ENCODE measurements at places on chromosomes 5 and 9.

DNA sequence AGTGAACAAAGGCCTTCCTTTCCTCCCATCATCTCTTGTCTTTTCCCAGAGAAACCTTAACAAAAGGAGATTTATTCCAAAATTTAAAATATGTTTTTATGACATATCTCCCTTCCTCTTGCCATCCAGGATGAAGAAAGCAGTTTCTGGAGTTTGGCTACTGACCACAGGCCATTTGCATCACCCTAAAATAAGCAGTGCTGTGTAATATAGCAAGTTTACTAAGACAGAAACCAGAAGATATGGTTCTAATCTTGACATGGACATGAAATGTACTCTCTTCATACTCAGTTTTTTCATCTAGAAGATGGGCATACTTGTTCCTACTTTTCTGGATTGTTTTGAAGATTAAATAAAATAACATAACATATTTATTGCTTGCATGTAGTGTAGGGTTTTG is 50.2 kb upstream of the ZFAND5 start:
- DNase-seq: no peak

DNA sequence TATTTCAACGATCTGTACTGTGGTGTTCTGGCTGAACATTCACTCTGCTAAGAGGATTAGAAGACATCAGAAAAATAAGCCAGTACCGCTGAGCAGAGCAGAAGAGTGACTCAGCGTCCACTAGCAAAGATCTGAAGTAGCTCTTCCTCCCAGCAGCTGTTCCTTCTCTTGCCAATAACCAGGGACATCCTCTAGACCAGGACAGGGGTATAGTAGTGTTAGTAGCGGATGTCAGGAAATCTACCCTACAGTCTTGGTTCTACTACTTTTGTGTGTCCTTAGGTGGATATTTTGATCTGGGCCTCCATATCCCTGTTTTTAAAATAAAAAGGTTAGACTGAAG is 103.6 kb downstream of the TSSK1B start:
- DNase-seq: no peak

GRCh38 chr9:18799428-18799827 is 233.6 kb downstream of the SAXO1 start:
- no peak for DNase-seq

GRCh38 chr5:143188692-143189091 is 214.8 kb downstream of the NR3C1 start:
- no peak for DNase-seq

DNA sequence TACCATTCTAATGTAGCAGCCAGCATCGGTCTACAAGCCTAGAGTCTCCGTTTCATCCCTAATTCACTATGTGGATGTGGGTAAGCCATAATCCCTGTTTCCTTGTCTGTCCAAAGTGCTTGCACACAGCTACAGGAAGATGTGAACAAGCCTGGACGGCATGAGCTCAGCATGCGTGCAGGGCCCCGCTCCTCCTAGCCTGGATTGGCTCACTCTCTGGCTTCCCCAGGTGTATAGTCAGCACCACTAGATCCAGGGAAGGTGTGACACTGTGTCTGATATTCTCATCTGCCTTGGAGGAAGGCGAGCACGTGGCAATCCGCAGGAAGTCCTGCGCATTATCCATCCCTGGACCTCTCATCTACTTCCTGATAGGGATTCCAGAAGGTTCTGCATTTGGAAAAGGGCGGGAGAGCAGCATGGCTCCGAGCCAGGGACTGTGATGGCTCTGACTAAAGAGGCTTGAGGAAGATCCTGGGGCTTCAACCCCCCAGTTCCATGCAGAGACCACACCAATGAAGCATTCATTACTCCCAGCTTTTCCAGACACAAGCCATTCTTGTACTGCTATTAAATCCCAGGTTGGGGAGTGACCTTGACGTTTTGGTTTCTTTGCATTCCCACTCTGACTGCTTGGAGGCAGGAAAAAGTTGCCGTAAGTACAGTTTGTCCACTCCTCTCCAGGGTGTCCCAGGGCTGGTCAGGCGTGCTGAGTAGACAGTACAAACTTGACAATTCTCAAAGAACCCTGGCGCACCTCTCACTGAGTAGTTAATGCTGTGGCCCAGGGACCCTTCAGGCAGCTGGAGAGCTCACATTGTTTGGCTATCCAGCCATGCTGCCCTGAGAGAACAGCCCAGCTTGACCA is 65.6 kb downstream of the PSD2 start:
- DNase-seq: no peak

GRCh38 chr5:177539411-177539810 is 15.0 kb downstream of the FAM193B start:
- no peak for DNase-seq

DNA sequence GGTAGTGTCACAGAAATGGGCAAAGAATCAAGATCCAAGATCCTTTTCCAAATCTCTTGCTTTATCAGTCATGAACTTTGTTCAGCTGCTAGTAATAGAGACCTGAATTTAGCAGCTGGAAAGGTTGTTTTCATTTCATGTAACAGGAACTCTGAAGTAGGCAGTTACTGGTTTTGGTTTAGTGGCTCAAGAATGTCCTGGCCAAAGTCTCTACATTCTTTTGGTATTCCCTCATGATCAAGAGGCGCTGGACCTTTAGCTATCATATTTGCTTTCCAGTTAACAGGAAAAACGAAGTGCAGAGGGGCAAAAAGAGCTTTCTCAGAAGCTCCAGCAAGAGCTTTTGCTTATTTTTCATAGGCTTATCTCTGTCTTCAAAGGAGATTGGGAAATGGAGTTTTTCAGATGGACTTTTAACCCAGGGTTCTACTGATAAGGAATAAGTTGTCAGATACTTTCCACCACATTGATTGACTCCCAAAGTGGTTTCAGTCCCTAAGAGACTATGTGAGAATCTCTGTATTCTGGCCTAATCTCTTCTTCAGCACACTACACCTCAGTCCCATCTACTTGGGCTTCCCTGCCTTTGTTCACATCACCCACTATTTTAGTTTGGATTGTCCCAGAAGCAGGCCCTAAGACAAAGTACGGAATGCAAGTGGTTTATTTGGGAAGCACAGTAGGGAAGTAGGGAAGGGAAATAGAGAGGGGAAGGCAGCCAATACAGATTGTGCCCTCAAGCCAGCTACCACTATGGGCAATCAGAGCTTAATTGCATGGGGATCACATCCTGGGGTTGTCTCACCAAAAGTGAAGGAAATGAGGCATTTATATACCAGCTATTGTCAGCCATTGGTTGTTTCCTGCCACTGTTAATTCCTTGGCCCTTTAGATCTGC is 359.3 kb downstream of the LRRC70 start:
- DNase-seq: no peak

- DNase-seq: no peak
These were observed 659.4 kb upstream of the C9orf72 start for GRCh38 chr9:28232686-28233085.

- no peak for DNase-seq
These were observed 17.5 kb downstream of the RAI14 start for GRCh38 chr5:34673463-34674125.

GRCh38 chr9:125548141-125548540 is 158.9 kb downstream of the MAPKAP1 start:
- no peak for DNase-seq

- DNase-seq: no peak
These were observed 448.5 kb downstream of the KDM4C start for GRCh38 chr9:7206221-7206758.

DNA sequence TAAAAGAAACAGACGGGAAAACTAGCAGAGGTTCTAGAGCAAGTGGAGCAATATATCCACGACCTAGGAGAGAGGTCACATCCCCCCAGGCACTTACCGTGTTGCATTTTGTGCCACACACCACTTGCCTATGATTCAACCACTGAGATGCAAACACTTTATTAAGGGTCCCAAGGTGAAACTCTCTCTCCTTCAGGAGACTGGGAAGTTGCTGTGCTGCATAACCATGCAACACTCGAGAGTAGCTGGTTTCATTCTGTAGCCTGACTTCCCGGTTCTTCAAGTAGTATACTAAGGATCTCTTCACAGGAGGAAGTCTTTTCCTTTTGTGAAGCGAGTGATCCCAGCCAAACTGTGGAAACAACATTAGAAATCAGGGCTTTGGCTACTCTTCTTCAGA is 1.6 kb downstream of the DCAF12 start:
- no peak for DNase-seq

GRCh38 chr5:127011961-127012644 is 18.3 kb downstream of the MARCHF3 start:
- DNase-seq: no peak

Data from neuronal stem cell (in vitro differentiated cells).